ENCODE measurements at places on chromosomes 4 and X.
A peak's percentile ranks its signal among the peaks of the same experiment; 100 is the strongest.

DNA sequence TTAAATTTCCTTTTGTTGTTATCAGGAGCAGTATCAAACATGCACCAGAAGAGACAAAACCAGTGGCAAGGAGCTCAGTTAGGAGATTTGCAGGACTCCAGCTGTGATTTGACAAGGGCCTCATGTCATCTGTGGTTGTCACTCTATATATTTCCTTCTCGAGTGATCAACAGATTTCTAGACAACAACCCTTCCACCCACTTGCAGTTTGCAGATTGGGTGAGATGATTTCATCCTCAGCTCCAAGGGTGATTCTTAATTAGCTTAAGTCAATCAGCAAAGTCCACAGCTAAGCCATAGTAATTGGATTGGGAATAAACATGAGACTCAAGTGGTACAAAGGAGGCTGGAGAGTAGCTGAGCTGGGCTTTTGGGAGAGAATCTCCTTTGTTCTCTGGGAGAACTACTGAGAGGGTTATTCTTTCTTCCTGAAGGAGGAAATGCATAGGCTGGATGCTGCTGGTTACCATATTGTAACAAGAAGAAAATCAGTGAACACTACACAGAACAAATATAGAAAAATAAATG lies 192.8 kb downstream of the PPARGC1A start:
- DNase-seq: no peak

DNA sequence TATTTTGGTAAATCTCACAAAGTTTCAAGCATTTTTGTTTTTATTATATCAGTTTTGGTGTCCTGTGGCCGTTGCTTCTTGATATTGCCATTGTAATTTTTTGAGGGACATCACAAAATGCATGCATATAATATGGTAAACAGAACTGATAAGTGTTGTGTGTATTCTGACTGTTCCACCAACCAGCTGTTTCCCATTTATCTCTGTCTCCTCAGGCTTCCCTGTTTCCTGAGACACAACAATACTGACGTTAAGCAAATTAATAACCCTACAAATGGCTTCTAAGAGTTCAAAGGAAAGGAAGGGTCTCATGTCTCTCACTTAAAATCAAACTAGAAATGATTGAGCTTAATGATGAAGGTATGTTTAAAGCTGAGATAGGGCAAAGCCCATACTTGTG lies 40.0 kb downstream of the UGT2B10 start:
- no peak for DNase-seq

DNA sequence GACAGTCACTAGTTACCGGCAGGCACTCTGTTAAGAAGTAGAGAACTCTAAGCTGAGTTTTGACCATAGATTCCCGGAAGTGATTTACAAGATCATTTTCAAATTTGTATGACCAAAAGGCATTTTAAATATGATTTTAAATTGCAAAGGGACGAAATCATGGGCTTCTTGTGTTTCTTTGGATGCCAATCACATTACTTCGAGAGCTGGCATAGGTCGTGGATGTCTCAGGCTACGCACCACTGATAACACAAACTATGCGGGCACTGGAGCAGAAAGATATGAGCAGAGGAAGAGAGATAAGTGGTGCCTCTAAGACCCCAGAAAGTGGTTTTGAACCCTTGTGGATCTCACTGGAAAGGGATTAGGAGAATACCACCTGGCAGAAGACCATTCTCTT lies 294.2 kb upstream of the FTHL17 start:
- DNase-seq: no peak

GRCh38 chr4:1711055-1711570 lies 1.0 kb downstream of the SLBP start:
- DNase-seq: no peak

- DNase-seq: no peak
These were observed 10.5 kb downstream of the TBC1D14 start for GRCh38 chr4:6920171-6920570.

DNA sequence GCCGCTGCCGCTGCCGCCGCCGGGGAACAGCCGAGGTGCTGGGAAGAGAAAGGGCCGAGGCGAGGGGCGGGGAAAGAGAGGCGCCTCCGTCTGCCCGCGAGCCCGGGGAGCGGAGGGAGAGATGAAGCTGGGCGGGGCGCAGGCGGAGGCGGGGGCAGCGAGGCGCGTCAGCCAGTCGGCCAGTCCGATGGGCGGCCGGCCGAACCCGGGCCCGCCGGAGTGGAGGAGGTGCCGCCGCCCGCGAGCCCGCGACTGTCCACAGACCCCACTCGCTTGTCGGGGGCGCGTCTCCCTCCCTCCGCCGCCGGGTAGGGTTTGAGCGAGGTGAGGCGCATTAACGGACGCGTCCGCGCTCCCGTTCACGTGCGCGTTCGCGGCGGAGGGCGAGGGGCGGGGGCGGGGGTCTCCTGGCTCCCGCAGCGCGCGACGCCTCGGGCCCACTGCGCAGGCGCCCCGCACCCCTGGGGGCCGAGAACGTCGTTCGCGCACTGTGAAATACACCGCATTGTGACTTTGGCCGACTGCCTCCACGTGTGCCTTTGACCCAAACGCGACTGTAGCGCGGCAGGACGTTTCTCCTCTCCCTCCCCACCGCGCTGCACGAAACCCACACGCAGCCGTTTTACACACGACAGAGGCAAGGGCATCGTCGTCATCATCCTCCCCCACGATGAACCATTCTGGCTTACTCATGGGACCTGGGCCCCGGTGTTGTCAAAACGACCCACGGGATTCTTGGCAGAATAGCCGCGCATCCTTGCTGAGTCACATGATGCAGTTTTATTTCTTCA lies at the start of gene NUDT11:
Gene NUDT11 (minus strand): TSS at position 92 of the 791 bp plus-strand sequence. CDS start 148 bp downstream, outside the sequence.
- peak; percentile 21 for DNase-seq

Data from stimulated activated CD4-positive, alpha-beta T cell treated with anti-CD3 and anti-CD28 coated beads, Interleukin-12 subunit alpha, Interleukin-12 subunit beta, amount 100 ng/mL, for 48 hours (primary cell).